ENCODE measurements at places on chromosomes 11 and 22.

- H3K36me3 ChIP-seq, result no peaks in the 10 kb centered on the region
- no peak for DNase-seq
- no peaks in the 10 kb centered on the region for H3K4me1 ChIP-seq
- no peak overlapping the region for H3K27ac ChIP-seq
Measured at GRCh38 chr11:72947229-72947628, 133.0 kb downstream of the ATG16L2 start.

GRCh38 chr11:88117281-88117858, 57.9 kb downstream of the RAB38 start:
- H3K27me3 ChIP-seq, result no peaks in the 10 kb centered on the region
- no peak overlapping the region for H3K4me3 ChIP-seq
- H3K4me1 ChIP-seq, result no peaks in the 10 kb centered on the region
- no peaks in the 10 kb centered on the region for H3K36me3 ChIP-seq
- no peak overlapping the region for H3K27ac ChIP-seq

DNA sequence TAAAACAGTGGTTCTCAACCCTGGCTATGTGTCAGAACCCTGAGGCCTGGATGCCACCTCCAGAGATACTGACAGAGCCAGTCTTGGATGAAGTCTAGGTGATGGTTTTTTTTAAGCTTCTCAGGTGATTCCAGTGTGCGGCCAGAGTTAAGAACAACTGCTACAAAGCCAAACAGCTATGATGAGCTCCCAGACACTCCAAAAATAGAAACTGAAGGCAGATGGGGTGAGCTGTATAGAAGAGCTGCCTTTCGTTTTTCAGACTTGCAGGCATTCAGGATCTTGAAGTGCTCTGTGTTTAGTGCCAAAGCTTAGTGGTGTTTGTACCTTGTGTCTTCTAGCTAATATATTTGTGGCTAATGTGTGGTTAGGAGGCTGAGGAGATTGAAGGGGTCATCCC, 14.2 kb downstream of the SCUBE2 start:
- no peak for DNase-seq
- no peak overlapping the region for H3K27ac ChIP-seq
- no peaks in the 10 kb centered on the region for H3K4me1 ChIP-seq
- H3K4me3 ChIP-seq, result no peak overlapping the region
- H3K36me3 ChIP-seq, result no peaks in the 10 kb centered on the region
- no peaks in the 10 kb centered on the region for H3K27me3 ChIP-seq

- H3K27me3 ChIP-seq, result no peaks in the 10 kb centered on the region
- no peak overlapping the region for H3K27ac ChIP-seq
- peak; percentile 75 for DNase-seq
- no peaks in the 10 kb centered on the region for H3K36me3 ChIP-seq
Measured at GRCh38 chr11:106697058-106697457, 321.2 kb downstream of the GUCY1A2 start.

- H3K27ac ChIP-seq, result no peak overlapping the region
- H3K36me3 ChIP-seq, result peaks cover 56% of the 10 kb centered on the region
- DNase-seq, result no peak
- no peak overlapping the region for H3K4me3 ChIP-seq
Measured at GRCh38 chr11:117189191-117189940, 9.8 kb upstream of the TAGLN start.

- peak; percentile 73 for DNase-seq
- H3K4me3 ChIP-seq, result no peak overlapping the region
- no peaks in the 10 kb centered on the region for H3K27me3 ChIP-seq
- no peak overlapping the region for H3K27ac ChIP-seq
- H3K36me3 ChIP-seq, result no peaks in the 10 kb centered on the region
Measured at GRCh38 chr11:123441161-123441560, 11.1 kb downstream of the GRAMD1B start.

GRCh38 chr11:18452927-18453326, 2.7 kb upstream of the LDHAL6A start:
- H3K36me3 ChIP-seq, result no peaks in the 10 kb centered on the region
- no peak overlapping the region for H3K4me3 ChIP-seq
- no peaks in the 10 kb centered on the region for H3K27me3 ChIP-seq
- H3K4me1 ChIP-seq, result no peaks in the 10 kb centered on the region
- no peak overlapping the region for H3K27ac ChIP-seq
- no peak for DNase-seq

GRCh38 chr11:5280582-5281102, 10.9 kb upstream of the HBE1 start:
- no peak overlapping the region for H3K27ac ChIP-seq
- no peaks in the 10 kb centered on the region for H3K4me1 ChIP-seq
- H3K4me3 ChIP-seq, result no peak overlapping the region
- no peaks in the 10 kb centered on the region for H3K27me3 ChIP-seq
- H3K36me3 ChIP-seq, result no peaks in the 10 kb centered on the region

- DNase-seq, result no peak
- no peak overlapping the region for H3K27ac ChIP-seq
- H3K27me3 ChIP-seq, result no peaks in the 10 kb centered on the region
- no peak overlapping the region for H3K4me3 ChIP-seq
- H3K36me3 ChIP-seq, result no peaks in the 10 kb centered on the region
Measured at GRCh38 chr11:127103586-127104388, 103.2 kb upstream of the KIRREL3 start.

GRCh38 chr11:47453365-47453764, 4.4 kb upstream of the RAPSN start:
- no peak for DNase-seq
- no peaks in the 10 kb centered on the region for H3K4me1 ChIP-seq
- H3K27ac ChIP-seq, result no peak overlapping the region
- H3K36me3 ChIP-seq, result peaks cover 2% of the 10 kb centered on the region

DNA sequence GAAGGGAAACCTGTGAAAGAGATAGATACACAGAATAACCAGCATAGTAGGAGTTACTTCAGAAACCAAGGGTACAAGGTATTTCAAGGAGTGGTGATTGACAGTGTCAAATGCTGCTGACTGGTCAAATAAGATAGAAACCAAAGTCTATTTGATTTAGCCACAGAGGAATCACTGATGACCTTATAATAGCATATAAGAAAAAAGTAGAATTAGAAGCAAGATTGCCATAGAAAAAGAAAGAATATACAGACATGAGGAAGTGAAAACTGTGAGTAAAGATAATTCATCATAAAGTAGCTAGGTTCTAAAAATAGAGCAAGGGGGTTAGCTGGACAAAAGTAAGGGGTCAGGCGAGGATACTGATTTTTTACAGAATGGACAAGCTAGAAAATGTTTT, 14.2 kb downstream of the ZBTB44 start:
- DNase-seq, result no peak
- no peak overlapping the region for H3K4me3 ChIP-seq
- no peak overlapping the region for H3K27ac ChIP-seq
- H3K27me3 ChIP-seq, result no peaks in the 10 kb centered on the region
- H3K36me3 ChIP-seq, result peaks cover 2% of the 10 kb centered on the region
- H3K4me1 ChIP-seq, result no peaks in the 10 kb centered on the region

- no peak overlapping the region for H3K4me3 ChIP-seq
- H3K27me3 ChIP-seq, result no peaks in the 10 kb centered on the region
- no peaks in the 10 kb centered on the region for H3K4me1 ChIP-seq
- no peak overlapping the region for H3K27ac ChIP-seq
- H3K36me3 ChIP-seq, result no peaks in the 10 kb centered on the region
- DNase-seq, result no peak
Measured at GRCh38 chr11:107184986-107185385, 166.7 kb upstream of the GUCY1A2 start.

DNA sequence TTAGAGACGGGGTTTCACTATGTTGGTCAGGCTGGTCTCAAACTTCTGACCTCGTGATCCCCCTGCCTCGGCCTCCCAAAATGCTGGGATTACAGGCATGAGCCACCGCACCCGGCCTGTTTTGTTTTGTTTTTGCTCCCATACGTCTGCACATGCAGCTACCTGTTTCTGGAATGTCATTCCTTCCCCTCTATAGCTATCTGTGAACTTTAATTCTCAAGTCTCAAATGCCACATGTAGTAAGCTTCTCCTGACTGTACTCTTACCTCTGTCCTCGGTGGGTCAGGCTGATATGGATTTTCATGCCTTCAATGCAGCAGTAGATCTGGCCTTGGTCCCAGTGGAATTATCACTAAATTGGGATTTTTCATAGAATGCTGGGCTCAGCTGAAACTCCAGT, 12.4 kb upstream of the SWAP70 start:
- H3K27me3 ChIP-seq, result no peaks in the 10 kb centered on the region
- H3K4me3 ChIP-seq, result no peak overlapping the region
- H3K4me1 ChIP-seq, result peaks cover 20% of the 10 kb centered on the region
